AG20443 (cell line): ENCODE measurements at places on chromosomes 11 and 22.

GRCh38 chr22:11066458-11067285 is 4461.3 kb upstream of the OR11H1 start:
- DNase-seq = peak; percentile 58

- peak; percentile 100 for DNase-seq
Observed at GRCh38 chr11:68271781-68272608, at the start of gene C11orf24. Gene C11orf24, minus strand, starts transcription at chr11:68271973. Its CDS starts 8,206 bp downstream, at chr11:68263767.

GRCh38 chr11:119709638-119710346 is 19.2 kb downstream of the NECTIN1 start:
- DNase-seq = peak; percentile 62

GRCh38 chr11:72083414-72083813 is 2.8 kb downstream of the LRRC51 start:
- DNase-seq = no peak

DNA sequence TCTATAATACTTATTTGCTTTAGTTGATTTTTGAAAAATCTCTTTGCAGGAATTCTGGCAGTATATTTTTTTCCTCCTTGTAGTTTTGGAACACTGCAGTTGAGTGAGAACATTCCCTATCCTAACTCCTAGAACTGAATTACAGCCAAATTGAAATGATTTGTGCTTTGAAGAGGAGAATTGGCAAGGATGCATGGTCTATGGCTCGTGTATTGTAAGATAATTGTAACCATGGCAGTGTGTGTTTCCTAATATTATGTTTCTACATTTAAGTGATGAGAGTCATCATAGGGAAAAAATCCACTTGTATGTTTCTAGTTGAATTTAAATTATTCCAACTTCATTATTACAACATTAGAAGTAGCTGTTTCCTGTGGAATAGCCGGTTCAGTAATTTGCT is 80.9 kb upstream of the MYO18B start:
- DNase-seq = no peak
